ENCODE measurements at places on chromosomes 2 and 18. TPM values are rescaled to one million over a fixed set of nuclear protein-coding genes. Genes with fewer than 3 reads are reported as not detected.

The SMYD1 gene
- not detected for total RNA-seq

The FLACC1 gene
- total RNA-seq: 0.49 TPM

The RNF152 gene
- total RNA-seq: 123 TPM

The TLX2 gene
- total RNA-seq: not detected

The ICA1L gene
- 1.9 TPM for total RNA-seq

The LYG1 gene
- 0.57 TPM for total RNA-seq

The DUSP2 gene
- total RNA-seq: 0.49 TPM

The GRP gene
- total RNA-seq: not detected

The ALPI gene
- total RNA-seq: not detected

The CACNB4 gene
- under 0.01 TPM for total RNA-seq

The PLCD4 gene
- 0.32 TPM for total RNA-seq

The CYP1B1 gene
- total RNA-seq: 0.06 TPM

The AFF3 gene
- total RNA-seq: 0.19 TPM

The FBXO15 gene
- total RNA-seq: 0.06 TPM

The SSB gene
- total RNA-seq: 52.6 TPM

The KIAA2012 gene
- not detected for total RNA-seq

The NEDD4L gene
- 44.7 TPM for total RNA-seq

The HOXD12 gene
- total RNA-seq: not detected

The DRC1 gene
- total RNA-seq: 0.13 TPM

The ESPNL gene
- total RNA-seq: not detected

The NLRC4 gene
- total RNA-seq: not detected

The GAREM2 gene
- total RNA-seq: under 0.01 TPM

The IL1B gene
- total RNA-seq: 0.32 TPM

The CABLES1 gene
- 9.7 TPM for total RNA-seq

The ANKRD44 gene
- total RNA-seq: 3.6 TPM

The HYCC2 gene
- 9.4 TPM for total RNA-seq

The ABHD1 gene
- total RNA-seq: not detected

The SIGLEC15 gene
- total RNA-seq: not detected

The CHST9 gene
- total RNA-seq: not detected

The AMER3 gene
- total RNA-seq: not detected

The PAX8 gene
- 0.16 TPM for total RNA-seq

The DNAH6 gene
- total RNA-seq: not detected

The SKA1 gene
- 10.7 TPM for total RNA-seq

The TRAF3IP1 gene
- total RNA-seq: 6.6 TPM

The CREG2 gene
- total RNA-seq: 0.65 TPM

The CHPF gene
- 1.3 TPM for total RNA-seq

The DNAJC5G gene
- 0.16 TPM for total RNA-seq

The STK17B gene
- total RNA-seq: 18.0 TPM

The RAB17 gene
- 6.8 TPM for total RNA-seq

The MEP1B gene
- total RNA-seq: 0.25 TPM

All from bladder microvascular endothelial cell (primary cell).